ENCODE measurements at places on chromosomes 16 and 17.

- no peak for DNase-seq
Measured at GRCh38 chr17:27488231-27488630, 32.0 kb downstream of the KSR1 start.

DNA sequence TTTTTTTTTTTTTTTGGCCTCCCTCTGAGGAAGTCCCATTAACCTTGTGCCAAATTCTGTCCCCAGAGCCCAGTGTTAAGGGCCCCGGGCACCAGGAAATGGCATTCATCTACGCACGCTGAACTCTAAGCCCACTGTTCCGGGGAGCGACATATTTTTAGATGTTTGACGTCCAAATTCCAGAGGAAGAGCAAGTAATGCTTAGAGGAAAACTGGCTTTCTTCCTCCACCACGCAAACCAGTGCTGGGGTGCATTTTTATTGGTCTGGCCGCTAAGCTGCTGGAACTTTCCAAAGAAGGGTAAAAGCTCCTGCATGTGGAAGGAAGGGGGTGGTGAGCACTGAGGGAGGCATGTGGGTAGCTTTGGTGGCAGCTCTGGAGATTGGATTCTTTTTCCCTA, 8.3 kb downstream of the WFDC1 start:
- no peak for DNase-seq

- DNase-seq = no peak
Measured at GRCh38 chr17:72839131-72839725, 253.3 kb downstream of the SLC39A11 start.

DNA sequence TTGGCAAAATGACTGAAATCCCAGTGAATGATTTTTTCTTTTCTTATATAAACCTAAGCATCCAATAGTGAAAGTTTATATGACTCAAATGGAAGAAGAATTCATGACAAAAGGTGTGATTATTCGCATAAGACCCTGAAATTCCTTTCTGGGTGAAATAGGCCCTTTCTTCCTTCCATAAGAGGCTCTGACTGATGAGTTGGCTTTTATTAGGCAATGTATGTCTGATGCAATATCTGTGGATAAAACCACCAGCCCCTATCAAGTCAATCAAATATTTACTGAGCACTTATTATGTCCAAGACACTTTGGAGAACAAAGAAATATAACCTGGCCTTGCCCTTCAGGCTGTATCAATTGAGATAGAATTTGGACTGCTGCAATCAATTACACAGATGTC, 316.6 kb downstream of the CDH13 start:
- DNase-seq = no peak

DNA sequence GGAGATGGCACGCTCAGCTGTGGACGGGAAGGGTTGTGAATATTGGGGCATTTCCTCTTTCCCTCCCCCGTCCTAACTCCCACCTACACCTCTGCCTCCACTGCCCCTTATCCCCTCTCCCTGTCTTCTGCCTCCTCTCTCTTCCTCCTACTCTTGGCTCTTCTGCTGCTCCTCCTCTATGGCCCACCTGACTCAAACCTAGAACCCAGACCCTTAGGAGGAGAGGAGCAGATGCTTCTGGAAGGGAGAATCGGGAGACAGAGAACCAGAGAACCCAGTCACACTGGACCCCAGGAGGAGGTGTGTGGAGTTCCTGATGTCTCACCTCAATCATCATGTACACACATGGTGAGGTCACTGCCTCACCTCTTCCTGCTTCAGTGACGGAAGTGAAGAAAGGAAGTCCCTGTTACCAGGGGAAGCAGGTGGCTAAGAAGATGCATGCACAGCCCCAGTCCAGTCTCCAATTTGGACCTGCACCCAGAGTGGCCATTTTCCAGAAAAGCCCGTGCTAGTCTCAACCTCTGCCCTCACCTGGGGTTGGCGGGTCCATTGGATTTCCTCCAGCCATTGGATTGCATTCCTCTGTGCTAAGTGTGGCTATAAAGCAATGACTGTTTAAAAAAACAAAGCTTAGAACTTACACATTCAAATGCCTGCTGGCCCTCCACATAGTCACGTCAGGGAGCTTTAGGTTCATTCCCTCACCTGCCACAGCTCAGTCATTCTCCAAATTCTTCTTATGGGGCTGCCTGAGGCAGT, 4.0 kb downstream of the RNF222 start:
- no peak for DNase-seq

DNA sequence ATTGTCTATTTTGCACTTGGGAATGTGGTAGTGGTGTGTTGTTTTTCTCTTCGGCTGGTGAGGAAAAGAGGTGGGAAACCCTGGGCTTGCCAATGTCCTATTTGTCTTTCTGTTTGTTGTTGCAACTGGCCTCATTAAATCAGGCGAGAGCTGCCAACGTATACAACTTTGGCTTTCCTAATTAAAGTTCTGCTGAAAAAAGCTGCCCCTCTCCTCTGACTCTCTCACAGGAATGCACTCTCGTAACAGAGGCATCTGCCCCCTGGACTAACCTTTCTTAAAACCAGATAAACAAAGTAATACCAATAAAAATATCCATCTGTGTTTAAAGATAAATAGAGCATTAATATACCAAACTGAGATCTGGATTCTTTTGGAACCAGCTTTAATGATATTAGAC, 7.8 kb downstream of the CDRT15 start:
- no peak for DNase-seq

DNA sequence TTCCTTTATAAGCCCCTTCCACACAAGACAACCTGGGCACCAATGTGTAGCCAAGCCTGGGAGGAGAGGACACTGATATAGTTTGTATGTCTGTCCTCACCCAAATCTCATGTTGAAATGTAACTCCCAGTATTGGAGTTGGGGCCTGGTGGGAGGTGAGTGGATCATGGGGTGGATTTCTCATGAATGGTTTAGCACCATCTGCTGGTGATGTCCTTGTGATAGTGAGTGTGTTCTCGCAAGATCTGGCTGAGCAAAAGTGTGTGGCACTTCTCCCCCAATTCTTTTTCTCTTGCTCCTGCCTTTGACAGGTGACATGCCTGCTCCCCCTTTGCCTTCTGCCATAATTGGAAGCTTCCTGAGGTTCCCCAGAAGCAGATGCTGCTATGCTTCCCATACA, 135.8 kb downstream of the USP31 start:
- DNase-seq = no peak

- DNase-seq = no peak
Measured at GRCh38 chr16:56683424-56684172, 1.3 kb downstream of the MT1X start.

DNA sequence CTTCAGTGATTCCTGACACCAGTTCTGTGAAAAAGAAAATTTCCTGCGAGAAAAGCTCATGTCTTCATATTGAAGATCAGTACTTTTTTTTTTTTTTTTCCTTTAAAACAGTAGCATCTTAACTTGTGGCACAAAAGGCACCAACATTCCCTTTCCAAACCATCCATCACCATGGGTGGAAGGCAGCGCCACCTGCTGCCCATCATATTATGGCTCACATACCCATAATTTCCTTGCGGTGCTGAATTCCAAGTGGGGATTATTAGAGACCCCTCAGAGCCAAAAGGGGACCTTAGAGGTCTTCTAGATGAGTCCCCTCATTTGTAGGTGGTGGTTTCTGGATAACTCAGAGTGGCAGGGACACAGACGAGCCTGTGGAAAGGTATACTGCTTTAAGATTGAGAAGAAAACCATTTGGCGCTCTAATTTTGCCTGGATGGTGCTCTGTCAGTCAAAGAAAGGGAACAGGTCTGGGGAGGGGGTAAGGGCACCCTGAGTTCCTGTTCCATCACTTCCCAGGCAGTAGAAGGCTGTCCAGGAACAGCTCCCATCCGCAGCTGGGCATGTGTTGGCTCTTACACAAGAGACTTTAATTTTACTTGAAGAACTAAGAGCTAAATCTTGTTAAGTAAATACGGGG, 7.9 kb upstream of the SOST start:
- peak; percentile 50 for DNase-seq

GRCh38 chr16:2799205-2799858, 1.1 kb downstream of the PRSS41 start:
- no peak for DNase-seq

DNA sequence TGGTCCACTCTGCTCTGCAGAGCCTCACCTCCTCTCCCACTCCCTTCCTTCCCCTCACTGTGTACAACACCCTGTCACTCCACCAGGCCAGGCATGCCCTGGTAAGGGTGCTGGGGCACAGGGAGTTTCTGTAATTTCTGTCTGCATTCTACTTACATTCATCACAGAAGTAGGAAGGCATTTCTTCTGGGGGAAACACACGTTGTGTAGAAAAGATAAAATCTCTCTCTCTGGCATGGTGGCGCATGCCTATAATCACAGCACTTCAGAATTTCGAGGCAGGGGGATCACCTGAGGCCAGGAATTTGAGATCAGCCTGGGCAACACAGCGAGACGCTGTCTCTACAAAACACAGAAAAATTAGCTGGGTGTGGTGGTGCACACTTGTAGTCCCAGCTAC, 27.0 kb downstream of the WNT3 start:
- no peak for DNase-seq

DNA sequence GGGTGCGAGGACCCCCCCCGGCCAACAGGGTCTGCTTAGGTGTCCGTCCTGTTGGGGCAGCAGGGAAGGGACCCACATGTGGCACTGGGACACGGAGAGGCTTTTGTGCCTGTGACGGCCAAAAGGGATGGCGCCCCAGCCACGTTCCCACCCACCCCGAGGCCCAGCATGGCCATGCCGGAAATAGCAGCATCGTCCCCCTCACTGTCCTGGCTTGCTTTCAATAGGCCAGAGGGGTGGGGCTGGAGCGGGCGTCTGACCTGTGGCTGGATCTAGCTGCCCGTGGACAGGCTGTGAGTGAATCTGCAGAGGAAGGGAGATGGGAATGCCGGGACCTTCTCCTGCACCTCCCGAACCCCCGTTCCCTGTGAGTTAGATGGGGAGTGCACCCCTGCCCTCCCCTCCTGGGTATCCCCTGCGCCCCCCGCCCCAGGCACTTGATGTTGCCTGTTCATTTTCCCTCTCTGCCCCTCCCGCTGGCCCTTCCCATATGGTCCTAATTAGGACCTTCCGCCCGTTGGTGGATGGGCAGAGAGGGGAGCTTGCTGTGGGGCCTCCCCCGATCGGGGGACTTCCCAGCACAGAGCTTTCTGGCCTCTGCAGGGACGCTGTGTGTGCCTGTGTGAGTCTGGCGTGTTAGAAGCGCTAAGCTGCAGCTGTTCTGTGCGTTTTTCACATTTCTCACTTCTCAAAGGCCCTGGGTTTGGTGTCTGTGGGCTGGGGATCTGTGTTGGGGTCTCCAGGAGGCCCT, 292.8 kb downstream of the SEC14L1 start:
- peak; percentile 64 for DNase-seq

- DNase-seq = no peak
Measured at GRCh38 chr17:30369995-30370394, 8.7 kb upstream of the CPD start.

DNA sequence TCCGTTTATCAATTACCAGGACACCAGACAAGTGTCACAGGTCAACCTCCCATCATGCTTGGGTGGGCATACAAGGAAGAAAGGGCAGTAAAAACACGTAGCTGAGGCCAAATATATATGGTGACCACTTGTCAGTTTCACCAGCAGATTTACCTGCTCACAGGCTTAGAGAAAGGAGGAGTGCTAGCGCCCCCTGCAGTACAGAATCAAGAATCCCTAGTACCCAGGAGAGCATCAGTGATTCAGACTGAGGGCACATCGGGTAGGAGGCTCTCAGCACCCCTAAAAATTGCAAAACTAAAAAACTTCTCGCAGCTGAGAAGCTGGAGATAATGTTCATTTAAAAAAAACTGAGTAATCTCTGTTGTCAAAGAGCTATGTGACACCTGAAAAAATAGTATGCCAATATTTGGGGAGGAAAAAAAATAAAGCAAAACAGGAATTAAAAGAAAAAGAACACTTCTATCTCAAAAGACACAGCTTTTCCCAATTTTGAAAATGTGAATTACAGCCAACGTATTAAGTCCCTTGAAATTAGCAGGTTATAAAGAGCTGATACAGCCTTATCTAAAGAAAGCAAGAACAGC, 21.2 kb upstream of the MON1B start:
- peak; percentile 32 for DNase-seq

DNA sequence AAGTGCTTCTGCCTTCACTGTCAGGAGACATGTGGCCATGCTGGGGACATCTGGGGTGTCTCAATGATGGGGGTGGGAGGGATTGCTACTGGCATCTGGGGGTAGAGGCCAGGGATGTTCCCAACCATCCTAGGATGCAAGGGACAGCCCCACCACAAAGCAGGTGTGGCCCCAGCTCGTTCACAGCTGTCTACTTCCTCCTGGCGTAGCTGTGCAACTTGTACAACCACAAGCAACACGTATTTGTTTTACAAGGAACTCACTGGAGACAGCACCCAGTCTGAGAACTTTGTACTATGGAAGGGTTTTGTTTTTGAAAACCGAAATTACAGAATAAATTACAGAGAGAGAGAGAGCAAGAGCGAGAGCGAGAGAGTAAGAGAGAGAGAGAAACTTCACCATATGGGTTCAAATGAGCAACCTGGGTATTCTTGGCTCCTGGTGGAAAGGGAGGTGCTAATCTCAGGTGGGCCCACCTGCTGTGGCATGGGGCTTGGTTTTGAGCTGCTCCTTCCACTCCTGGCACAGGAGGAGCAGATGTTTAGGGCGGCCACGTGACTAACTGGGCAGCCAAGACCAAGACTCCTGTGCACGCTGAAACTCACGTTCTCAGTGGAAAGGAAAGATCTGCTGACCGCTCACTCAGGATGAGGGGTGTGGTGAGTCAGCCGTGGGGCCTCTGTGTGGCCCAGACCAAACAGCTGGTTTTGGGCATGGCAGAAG, 17.5 kb upstream of the TNFRSF13B start:
- DNase-seq = no peak

GRCh38 chr16:17316005-17316404, 154.8 kb downstream of the XYLT1 start:
- no peak for DNase-seq

DNA sequence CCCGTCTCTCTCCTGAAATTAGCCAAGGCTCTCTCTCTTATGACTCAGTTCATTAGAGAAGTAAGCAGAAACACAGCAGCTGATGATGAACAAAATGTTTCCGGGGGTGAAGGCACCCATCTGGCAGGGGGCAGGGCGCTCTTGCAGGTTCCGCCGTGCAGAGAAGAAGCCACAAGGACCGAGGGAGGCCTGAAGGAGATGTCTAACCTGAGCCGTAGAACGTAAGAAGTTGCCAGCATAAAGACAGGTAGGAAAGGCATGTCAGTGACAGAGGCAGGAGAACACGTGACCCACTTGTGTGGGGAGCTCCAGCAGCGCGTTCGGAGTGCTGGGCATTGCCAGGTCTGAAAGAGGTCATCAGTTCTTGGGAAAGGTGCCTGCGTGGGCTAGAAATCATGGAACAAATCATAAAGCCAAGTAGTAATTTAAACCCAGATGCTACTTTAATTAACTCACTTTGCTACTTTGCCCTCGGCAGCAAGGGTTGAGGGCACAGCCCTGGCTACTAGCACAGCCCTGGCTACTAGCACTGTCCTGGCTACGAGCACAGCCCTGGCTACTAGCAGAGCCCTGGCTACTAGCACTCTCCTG, 198.6 kb downstream of the RPTOR start:
- DNase-seq = peak; percentile 58
